ENCODE measurements at places on chromosomes 5 and 9. TPM values are rescaled to one million over a fixed set of nuclear protein-coding genes. Genes with fewer than 3 reads are reported as not detected.

ADAMTS13 gene
- 1.7 TPM for total RNA-seq

FAM169A gene
- total RNA-seq: 0.80 TPM

ANXA2R gene
- total RNA-seq: 2.1 TPM

LRRC19 gene
- not detected for total RNA-seq

FOXD4L3 gene
- not detected for total RNA-seq

NDOR1 gene
- 6.6 TPM for total RNA-seq

TMEM232 gene
- total RNA-seq: 3.8 TPM

CNTNAP3 gene
- 57.0 TPM for total RNA-seq

GZMA gene
- total RNA-seq: 0.42 TPM

TGFBI gene
- 71.2 TPM for total RNA-seq

INSL6 gene
- total RNA-seq: not detected

GABRA6 gene
- not detected for total RNA-seq

PCDHAC1 gene
- total RNA-seq: 3.9 TPM
